ENCODE measurements at places on chromosomes 11 and 22.

DNA sequence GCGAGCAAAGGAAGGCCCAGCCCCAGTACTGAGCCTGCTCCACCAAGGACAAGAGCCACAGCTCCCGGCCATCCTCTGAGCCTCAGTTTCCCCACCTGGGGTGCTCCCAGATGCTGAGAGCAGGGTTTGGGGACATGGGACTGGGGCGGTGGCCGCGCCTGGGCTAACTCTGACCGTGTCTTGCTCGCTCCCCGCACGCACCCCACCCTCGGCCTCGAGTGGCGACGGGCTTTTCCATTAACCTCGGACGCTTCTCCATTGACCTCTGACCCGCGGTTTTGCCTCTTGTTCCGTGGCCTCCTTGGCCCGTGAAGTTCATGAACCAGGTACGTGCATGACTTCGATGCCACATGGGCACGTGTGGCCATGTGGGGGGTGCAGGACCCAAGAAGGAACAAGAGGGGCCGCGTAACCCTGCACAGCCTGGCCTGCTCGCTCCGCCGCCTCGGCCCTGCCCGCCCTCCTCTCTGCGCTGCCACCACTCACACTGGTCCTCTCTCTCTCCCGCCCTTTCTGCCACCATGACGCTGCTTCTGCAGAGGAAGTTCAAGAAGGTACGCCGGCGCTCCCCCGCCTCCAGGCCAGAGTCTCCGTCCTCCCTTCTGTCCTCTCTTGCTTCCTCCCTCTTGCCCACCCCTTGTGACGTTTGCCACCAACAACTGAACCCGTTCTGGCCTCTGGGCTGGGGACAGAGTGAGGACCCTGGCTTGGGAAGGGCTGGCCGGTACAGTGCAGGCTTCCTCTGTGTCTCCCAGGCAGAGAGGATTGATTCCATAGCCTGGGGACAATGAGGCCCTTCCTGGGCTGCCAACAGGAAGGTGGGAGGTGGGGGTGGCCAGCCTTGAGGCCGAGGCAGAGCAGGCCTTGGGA lies 6.9 kb downstream of the TNNT3 start:
- DNase-seq: no peak

- no peak for DNase-seq
Measured at GRCh38 chr11:115147243-115147807, 356.9 kb downstream of the CADM1 start.

GRCh38 chr11:123568367-123568870 lies 86.0 kb downstream of the SCN3B start:
- no peak for DNase-seq

- DNase-seq: no peak
Measured at GRCh38 chr11:14339356-14339755, 19.6 kb downstream of the RRAS2 start.

DNA sequence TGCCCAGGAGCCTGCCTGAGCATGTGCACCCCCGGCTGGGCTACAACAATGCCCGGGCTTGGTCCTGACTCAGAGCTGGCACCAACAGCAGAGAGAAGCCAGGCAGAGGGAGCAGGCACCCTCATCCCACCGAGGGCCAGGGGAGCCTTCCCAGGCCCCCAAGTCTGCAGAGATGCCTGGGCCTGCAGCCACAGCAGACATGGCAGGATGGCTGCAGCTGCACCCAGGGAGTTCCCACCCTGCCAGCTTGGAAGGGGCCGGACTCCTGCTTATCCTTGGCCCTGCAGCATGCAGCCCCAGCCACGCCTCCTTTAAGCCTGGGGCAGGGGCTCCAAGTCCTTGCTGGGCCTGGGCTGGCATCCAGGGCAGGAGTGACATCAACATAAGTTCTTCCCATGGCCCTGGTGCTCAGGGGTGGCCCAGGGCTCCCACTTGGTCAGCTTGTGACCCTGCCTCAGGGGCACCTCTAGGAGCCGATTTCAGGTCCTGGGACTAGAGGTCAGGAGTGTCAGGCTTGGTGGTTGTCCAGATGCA lies 26.7 kb downstream of the OR10D3 start:
- no peak for DNase-seq

DNA sequence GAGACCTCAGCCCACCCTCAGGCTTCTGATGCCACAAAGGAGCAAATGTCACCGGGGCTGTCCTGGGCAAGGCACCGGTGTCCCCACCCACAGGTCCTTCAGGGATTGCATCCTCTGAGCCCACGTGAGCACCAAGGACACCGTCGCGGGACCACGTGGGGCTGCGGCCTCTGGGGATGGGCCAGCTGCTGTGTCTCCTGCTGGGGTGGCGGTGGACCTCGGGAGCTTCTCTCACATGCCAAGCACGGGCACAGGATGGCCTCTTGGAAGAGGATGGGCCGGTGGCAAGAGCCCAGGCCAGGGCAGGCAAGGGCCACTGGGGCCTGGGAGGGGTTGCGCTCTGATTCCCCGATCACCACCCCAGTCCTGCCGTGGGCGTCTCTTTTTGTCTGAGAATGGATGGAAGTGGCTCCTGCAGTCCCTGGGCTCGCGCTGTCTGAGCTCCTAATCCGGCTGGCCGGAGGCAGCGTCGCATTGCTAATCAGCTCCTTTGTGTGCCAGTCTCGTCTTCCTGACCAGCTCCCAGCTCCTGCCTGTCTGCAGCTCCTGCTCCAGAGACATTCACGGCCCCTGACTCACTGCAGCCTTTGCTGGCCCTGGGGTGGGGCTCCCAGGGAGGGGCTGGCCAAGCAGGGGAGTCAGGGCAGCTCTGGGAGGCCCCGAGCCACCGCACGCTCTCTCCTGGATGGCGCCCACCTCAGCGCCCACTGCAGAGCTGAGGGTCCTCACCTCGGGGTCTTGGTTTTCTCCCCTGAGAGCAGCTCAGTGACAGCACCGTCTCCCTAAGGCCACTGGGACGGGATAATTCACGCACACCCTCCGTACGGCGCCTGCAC lies 146.7 kb downstream of the CTTN start:
- DNase-seq: no peak

DNA sequence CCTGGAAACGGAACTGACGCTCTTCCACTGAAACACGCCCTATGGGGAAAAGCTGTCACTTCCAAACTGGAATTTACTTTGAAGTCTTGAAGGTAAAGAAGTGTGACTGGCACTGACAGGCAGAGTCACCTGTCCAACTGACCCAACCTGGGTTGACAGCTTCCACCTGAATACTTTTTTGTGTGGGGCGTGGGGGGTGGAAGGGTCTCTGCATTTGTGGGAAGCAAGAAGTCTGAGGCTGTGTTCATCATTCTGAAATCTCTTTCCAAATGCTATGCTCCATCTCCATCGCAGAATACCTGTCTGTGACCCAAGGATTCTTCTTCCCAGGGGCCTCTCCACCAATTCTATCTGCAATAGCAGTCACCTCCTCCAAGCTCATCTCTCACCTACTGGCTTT lies 7.8 kb downstream of the IFT27 start:
- DNase-seq: no peak

- no peak for DNase-seq
Measured at GRCh38 chr22:45199723-45200122, 36.0 kb downstream of the NUP50 start.

DNA sequence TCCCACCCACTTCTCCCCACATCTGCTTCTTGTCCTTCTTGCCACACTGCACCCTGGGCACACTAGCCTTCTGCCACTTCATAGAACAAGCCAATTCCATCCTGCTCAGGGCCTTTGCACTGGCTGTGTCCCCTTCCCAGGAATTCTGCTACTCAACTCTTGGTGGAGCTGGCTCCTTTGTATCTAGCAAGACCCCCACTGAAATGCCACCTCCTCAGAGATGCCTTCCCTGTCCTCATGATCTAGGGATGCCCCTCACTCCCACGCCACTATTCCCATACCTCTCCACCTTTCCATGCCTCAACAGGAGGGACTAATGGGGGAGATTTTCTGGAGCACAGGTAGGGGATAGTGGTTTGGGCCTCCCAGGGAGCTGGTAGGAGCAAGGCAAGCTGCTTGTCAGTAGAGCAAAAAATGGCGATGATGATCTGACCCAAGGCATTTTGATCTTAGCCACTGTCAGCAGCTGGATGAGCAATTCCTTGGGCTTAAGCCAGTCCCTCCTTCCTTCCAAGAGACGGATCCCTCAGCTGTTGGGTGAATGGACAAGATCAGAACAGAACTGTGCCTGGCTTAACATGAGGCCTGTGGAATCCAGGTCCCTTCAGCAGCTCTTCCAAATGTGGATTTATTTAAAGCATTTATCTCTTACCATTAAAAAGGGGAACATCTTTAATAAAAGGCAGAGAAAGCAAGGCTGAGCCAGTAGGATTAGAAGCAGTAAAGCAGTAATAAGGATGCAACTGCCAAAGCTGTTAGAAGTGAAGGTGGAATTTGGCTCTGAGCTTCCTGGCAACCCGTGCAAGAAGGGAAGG lies 4.0 kb upstream of the PRDM11 start:
- no peak for DNase-seq

- DNase-seq: no peak
Measured at GRCh38 chr22:47921906-47922305, 1159.5 kb downstream of the TBC1D22A start.

GRCh38 chr11:77089004-77089545 lies 13.6 kb upstream of the OMP start:
- no peak for DNase-seq

DNA sequence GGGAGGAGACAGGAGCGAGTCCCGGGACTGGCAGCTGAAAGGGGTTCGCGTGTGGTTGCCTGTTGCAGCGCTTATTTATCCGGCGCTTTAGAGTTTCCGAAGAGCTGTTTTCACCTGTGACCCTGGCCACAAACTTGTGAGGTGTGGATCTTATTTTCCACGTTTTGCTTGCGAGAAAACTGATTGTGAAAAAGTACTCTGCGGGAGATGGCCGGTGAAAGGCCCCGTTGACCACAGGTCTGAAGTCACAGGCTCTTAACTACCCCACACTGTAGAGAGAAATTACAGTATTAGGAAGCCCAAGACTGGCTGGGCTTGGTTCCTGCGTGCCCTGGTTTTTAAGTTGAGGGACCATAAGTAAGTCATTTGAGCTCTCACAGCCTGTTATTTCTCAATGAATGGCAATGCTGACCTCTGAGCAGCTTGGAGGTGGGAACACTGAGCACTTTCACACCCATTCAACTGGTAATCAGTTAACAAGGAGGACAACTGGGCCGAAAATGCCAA lies 379 bp upstream of the RAB38 start:
- DNase-seq: no peak

DNA sequence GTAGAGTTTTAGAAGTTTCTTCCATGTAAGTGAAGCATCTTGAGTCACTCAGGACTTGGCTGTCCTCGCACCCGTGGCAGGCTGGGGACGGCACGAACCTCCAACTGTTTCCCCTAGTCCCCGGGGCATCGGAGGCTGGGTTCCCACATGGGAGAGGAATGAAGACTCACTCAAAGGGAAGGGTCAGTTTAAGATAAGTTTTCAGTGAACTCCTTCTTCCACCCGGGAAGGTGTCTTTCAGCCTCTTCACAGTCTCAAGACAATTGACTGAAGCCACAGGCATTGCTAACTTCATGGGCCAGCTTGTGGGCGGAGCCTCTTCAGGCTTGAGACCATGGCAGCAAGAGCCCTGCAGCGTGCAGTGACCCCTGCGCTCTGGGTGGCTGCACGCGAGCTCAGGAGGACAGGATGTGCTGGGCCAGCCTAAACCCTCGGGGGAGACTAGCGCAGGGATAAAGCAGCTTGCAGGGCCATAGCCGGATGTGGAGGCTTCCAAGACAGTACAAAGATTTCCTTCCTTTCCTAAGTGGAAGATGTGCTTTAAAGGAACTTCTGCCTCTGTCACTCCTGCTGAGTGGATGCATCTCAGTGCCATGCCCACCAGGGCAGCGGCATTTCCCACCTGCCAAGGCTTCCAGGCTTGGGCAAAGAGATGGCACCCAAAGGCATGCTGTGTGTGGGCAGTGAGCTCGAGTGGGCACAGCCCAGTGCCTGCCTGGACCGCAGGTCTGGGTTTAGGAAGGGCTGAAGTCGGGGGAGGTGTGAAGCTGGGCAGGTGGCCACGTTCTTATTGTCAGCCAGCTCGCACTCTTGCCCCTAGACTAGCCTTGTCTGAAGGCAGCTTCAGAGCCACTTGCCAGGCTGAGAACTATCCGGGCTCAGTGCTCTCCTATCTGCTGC lies 32.9 kb downstream of the PPIL2 start:
- DNase-seq: no peak

DNA sequence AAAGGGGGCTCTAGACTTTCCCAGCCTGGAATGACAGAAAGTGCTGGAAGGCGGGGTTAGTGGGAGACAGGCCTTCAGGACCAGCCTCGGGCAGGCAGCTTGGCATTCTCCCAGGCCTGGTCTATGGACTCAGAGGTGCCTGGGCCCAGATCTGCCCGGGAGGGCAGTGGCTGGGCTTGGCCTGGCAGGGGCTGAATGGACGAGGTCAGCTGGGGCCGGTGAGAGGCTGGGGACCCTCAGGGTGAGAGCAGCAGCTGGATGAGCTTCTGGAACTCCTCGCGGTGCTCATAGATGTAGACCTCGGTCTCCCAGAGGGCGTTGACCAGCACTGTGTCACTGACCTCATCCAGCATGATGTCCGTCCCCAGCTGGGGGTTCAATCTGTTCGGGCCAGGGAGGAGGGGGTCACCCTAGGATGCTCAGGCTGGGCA lies 1.5 kb upstream of the BAIAP2L2 start:
- DNase-seq: no peak

DNA sequence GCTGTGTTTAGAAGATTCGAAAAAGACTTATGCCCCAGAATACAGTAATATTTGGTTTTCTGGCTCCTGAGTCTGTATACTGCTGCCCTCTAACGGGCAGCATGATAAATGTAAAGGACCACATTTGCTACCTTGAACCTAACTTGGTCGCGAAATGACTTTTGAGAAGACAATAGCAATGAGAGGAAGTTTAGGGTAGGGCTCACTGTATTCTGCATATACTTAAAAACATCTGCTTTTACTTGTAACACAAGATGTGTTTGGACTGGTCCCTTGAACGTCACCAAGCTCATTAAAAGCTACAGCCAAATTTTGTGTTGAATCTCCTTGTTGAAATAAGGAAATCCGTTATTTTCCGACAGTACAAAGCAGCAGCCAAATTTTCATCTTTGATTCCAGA lies 309.1 kb downstream of the SWAP70 start:
- DNase-seq: no peak

GRCh38 chr11:65188486-65188885 lies 6.8 kb downstream of the CAPN1 start:
- DNase-seq: no peak

Data from stimulated activated CD8-positive, alpha-beta memory T cell treated with anti-CD3 and anti-CD28 coated beads, Interleukin-7, amount 100 ng/mL, for 48 hours (primary cell).